Jurkat, Clone E6-1 (cell line): ENCODE measurements at places on chromosomes 1 and 21.

DNA sequence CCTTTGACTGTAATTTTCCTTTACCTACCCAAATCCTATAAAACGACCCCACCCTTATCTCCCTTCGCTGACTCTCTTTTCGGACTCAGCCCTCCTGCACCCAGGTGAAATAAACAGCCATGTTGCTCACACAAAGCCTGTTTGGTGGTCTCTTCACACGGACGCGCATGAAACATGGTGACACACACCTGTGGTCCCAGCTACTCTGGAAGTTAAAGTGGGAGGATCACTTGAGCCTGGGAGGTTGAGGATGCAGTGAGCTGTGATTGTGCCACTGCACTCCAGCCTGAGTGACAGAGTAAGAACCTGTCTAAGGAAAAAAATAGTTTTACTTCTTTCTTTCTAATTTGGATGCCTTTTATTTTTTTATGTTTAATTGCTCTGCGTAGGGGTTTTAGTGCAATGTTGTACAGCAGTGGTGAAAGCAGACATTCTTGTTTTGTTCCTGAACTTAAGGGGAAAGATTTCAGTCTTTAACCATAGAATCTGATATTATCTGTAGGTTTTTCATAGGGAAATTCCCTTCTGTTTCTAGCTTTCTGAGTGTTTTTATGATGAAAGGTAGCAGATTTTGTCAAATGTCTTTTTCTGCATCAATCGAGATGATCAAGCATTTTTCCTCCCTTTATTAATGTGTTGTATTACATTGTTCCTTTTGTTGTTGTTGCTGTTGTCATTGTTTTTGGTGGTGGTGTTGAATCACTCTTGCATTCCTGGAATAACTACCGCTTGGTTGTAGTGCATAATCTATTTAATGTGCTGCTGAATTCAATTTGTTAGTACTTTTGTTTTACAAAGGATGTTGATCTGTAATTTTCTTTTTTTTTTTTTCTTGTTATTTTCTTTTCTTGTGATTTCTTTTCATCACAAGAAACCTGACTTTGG lies 497.4 kb downstream of the DISC1 start:
- no peak for DNase-seq

- peak; percentile 59 for DNase-seq
Observed at GRCh38 chr1:228646717-228647522, 88.4 kb upstream of the RHOU start.

- DNase-seq = no peak
Observed at GRCh38 chr1:16960560-16961296, 19.7 kb downstream of the MFAP2 start.

- DNase-seq = no peak
Observed at GRCh38 chr1:241800640-241801039, 47.4 kb upstream of the EXO1 start.

DNA sequence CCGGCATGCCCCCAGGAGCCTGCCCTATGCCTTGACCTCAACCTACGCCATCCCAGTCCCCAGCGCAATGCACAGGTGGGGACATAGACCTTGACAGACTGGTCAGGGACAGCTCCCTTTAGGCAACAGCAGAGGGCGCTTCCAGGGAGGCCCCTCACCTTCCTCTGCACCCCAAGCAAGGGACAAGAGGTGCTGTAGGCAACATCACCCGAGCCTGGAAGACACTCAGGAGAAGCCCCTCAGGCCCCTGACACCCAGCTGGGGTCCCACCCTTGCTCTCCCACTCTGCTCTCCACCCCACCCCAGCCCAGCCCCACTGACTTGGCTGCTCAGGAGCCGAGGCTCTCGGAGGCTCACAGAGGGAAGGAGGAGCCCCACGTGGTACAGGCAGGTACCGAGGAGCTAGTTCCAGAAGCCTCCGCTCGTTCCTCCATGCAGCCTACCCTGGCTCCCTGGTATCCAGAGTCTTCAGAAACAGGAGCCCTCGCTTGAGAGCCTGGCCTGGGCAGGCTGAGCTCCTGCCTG lies 2.4 kb upstream of the WNT3A start:
- no peak for DNase-seq

DNA sequence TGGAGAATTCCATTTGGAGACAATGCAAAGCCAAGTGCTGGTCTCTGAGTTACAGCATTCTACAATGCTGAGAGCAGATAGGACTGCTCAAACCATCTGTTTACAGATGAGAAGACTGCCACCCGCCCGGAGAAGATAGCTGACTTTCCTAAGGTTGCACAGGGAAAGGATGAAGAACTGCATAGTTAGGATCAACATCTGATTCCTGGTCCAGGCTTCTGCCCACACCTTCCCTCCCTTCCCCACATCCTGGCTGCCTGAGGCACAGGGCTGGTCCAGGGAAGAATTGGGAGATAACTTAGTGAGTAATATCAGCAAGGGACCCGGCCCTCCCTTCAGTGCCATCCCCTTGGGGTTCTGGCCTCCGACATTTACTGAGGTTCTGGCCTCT lies 2.0 kb downstream of the SERINC2 start:
- DNase-seq = no peak
